Posterior vena cava (tissue), 2 donors: ENCODE measurements at places on chromosomes 3 and 15.

DNA sequence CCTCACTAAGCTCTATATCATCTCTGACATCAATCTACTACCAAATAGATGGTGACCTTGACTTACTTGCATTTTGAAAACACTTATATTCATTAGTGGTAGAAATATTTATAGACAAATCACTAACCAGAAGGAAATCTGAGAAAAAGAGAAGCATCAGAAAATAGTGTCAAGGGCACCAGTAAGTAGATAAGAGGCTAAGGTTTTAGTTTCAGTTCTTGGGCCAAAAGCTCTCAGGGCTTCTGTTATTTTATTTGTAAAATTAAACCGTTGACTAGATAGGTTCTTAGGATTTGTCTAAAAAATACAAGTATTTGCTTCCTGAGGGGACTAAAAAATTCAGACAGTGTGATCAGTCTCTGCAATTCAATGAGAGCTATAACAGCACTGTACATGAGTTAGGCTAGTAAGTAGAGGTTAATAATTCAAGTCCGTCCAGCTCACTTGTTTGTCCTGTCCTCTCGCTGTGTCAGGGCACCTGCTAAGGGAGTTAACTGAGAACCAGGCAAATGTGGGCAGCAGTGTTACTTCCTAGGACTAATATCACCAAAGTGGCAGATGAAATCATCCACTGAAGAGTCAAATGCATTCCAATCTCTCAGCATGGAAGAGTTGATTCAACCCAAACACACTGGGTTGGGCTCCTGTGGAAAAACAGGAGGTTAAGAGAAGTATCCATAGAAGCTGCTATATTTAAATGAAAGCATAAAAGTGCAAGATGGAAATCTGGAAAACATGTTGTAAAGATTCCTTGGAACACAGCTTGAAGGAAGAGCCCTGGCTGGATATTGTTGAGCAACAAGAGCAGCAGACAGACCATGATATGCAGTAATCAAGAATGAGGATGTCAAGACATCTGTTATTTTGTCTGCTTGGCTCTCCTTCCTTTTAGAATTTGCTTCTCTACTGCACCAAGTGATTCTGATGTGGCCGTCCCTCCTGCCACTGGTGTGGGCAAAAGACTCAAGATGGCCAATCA is 134.9 kb upstream of the ZBTB20 start:
- DNase-seq = no peak

- no peak for DNase-seq
These were observed 471.9 kb upstream of the FRG2C start for GRCh38 chr3:75192146-75192616.

DNA sequence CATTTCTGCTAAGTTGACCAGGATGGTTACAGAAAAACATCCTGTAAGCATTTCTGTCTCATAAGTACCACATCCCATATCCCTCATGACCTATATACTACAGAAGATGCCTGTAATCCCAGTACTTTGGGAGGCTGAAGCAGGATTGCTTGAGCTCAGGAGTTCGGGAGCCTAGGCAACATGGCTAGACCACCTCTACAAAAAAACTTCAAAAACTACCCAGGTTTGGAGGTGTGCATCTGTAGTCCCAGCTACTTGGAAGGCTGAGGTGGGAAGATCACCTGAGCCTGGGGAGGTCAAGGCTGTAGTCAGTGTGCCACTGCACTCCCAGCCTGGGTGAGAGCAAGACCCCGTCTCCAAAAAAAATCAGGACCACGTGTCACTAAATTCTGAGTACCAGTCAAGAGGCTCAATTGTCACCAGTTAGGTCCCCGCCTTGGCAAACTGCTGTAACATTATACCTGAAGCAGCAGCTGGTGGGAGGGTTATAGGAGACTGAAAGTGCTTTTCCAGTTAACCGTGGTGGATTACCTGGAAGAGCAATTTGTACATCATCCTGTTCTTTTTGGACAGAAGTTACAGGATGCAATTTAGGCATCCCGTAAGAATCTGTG is 6.2 kb downstream of the RPL32 start:
- no peak for DNase-seq

DNA sequence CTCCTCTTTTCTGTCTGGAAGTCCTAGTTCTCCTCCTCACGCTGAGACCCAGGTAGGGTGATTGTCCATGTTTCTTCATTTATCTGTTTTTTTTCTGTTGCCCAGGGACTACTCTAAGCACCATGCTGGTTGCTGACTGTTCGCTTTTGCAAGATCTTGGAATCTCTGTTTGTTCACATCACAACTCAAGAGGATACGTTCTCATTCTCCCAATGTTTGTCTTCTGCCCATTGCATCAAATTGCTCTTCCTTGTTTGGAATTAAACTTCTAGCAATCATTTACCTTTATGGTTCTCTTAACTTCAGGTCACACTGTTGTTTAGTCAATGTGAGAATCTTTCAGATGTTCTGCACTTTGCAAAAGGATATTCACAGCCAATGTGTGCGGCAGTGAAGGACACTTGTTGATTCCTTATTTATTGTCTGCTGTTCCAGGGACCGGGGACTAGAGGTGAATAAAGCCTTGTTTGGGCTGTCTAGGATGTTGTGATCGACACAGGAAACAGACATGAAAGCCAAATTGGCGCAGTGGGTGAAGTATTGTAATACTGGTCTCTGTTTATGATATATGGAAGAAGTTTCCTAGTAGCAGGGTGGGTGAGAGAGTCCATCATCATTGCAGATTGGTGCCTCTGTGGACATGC is 24.5 kb downstream of the LPP start:
- no peak for DNase-seq

DNA sequence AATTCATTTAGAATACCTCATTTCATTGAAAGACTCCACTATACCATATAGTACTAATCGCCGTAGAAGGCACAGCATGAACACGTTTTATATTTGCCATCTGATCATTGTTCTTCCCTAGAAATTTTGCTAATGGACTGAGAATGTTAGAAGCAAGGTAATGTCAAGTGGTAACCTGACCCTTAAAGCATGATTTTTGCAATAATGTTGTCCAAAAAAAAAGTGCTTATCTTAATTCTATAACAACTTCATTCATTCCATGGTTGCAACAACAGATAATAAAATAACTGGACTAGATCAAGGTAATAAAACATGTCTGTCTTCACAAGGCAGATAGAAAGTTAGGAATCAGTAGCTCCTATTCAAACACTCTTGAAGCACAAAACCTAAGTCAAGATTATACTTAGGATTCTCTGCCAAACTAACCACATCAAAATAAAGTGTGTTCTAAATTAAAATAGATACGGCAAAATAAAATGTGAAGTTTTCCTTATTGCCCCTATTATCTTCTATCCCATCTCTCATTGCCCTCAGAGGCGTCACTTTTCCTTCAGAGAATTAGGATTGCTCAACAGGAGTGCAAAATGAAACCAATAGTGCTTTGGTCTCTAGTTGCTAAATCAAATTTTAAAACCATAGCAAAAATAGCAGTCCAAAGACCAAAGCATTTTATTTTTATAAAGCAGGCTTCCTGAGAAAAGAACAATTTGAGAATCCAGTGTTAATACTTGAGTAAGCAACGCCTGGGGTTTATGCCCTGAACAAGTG is 317.4 kb upstream of the UBE2E2 start:
- no peak for DNase-seq

DNA sequence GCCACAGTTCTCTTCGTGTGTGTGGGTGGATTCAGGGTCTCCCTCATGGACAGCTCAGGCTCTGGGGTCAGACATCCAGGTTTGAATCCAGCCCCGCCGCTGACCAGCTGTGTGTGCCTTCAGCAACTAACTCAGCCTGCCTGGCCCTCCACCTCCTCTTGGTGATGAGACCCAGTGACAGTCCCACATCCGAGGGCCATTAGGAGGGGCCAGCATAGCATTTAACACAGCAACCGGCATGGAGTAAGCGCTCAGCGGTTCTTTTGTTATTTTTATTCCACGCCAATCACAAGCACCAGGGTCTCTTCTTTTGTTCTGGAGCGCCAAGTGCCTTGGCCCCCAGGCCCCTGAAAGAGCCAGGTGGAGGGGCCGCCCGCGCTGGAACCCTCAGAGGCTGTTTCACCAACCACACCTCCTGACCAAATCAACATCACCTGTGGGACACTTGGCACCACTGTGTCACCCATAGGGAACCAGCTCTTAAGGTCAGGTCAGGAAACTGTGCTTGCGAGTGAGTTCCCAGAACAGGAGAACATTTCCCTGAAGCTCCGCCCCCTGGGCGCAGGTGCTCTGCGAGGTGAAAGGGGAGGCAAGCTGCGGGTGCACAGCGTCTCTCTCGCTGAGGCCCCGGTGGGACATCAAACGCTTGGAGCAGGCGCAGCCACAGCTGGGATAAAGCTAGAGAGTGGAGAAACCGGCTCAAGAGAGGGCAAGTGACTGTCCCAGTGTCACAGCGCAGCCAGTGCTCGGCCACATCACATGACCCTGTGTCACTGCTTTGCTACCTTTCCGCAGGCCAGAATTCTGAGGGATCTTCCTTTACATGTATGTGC is 311.3 kb downstream of the UACA start:
- DNase-seq = no peak

- no peak for DNase-seq
These were observed 35.2 kb upstream of the SIAH2 start for GRCh38 chr3:150798122-150798618.

GRCh38 chr15:36358523-36358922 is 220.9 kb upstream of the CDIN1 start:
- DNase-seq = no peak

DNA sequence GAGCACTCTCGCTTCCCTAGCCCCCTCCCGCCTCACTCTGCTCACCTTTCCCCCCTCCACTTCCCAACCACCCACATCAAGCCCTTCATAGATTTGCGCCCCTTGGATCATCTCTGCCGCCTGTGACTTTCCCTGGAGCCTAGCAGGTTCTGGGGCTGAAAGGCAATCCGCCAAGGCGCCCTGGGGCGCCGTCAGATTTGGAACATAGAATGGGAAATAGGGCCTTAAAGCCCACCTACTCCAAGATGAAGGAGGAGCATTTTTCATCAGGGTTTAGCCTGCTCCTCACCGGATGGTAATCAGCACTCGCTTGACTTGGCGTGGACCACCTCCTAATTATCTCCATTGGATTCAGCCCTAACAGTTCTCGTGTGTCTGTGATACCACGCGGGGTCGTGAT is 1.3 kb downstream of the CPNE4 start:
- DNase-seq = no peak

DNA sequence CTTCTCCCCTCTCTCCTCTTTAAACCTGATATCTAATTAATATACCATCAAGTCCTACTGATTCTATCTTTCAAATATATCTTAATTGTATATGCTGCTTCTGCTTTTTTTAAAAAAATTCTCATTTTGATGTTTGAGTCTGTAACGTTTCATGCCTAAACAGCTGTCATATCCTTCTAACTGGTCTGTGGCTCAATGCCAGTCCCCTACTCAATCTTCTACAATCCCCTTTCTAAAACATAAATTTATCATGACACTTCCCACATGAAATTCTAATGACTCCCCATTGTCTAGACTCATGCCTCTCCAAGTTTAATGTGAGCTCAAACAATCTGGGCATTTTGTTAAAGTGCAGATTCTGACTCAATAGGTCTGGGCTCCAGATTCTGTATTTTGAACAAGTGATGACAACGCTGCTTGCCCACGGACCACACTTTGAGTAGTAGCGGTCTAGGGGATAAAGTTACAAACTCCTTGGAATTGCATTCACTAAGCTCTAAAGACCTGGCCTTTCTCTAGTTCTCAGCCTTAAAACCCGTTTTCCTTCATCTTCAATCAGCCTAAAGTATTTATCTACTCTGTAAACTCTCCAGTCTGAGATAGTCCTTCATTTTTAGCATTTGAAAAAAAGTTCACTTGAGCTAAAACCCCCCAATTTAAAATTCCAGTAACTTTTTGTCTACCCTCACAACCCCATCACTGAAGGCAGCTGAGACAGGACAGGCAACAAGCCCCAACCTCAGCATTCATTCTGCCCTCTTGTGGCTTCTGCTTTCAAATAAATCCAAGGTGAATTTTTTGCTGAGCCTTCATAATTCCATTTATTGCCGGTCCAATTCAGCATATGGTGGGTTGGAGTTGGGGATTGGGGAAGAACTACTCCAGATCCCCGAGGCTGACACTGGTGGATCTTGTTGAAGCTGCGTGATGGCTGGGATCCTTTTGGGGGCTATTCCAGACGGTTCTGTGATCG is 88.1 kb upstream of the THRB start:
- DNase-seq = no peak

DNA sequence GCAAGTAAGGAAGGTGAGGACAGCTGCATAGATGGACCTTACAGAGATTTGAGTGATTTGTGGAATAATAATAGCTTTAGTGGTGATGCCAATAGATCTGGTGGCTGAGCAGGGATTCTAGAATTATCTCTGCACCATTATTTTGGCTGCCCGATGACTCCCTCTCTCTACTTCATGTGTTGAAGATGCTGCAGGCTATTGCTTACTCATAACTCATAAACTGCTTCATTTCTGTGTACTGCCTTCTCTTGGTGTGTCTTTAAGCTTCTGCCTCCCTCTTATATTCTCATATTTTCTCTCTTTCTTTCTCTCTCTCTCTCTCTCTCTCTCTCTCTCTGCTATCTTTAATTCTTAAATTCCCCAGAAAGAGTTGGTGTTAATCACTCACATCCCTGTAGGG is 256.0 kb upstream of the TRIM42 start:
- DNase-seq = no peak

DNA sequence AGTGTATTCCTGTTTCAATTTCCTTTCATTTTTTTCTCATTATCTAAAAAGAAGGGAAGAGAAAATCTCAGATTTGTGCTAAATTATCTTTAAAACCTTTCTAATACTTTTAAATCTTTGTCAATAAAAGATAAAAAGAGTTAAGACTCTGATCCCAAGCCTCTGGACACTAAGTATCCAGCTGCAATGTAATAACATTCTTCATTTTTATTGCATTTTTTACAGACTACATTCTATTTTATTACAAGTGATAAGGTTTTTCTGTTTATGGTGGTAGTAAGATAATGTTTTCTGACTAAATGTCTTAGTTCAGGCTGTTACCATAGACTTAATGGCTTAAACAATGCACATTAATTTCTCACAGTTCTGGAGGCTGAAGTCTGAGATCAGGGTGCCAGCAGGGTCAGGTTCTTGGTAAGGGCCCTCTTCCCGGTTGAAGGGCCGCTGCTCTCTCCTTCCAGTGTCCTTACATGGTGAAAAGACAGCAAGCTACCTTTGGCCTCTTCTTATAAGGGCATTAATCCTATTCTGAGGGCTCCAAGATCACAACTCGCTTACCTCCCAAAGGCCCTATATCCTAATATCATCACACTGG is 19.7 kb downstream of the KCNAB1 start:
- DNase-seq = no peak

DNA sequence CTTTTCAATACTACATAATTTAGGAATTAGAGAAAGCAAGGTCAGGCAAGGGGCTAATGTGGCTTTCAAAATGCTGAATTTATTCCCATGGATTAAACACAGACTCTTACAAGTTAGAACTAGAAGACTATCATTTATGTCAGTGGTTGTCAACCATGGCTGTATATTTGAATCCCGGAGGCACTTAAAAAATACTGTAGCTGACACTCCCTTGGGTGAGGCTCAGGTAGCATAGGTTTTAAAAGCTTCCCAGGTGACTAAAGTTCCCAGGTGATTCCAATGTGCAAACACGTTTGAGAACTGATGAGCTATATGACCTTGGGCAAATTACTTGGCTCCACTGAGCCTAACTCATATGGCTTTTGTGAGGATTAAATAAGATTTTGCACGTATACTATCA is 29.6 kb downstream of the AAGAB start:
- DNase-seq = no peak
